Cortex of kidney (tissue), 1 donor: ENCODE measurements at places on chromosomes 2 and 18.

- DNase-seq = no peak
Observed at GRCh38 chr2:94622113-94622618, 249.1 kb upstream of the TEKT4 start.

GRCh38 chr18:9108911-9109310, 6.4 kb downstream of the NDUFV2 start:
- DNase-seq = no peak

DNA sequence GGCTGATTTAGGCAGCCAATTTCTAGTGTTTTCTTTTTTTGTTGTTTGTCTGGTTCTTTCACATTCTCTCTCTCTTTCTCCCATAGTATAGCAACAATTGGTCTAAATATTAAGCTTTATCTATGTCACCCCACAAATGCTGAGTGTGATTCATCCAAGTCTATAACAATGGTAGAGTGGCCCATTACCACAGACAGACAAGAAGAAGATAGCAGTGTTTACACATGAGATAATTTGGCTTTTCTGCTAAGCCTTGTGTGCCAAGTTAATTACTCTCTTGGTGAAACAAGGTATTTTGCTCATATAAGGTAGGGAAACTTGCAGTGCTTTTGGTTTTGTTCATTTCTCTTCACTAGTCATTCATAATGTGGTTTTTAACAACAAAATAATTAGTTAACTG, 166.5 kb downstream of the SLC8A1 start:
- no peak for DNase-seq

- no peak for DNase-seq
Observed at GRCh38 chr2:96397756-96398530, 62.4 kb downstream of the NCAPH start.

- DNase-seq = no peak
Observed at GRCh38 chr18:58522132-58522531, 106.8 kb downstream of the ALPK2 start.

DNA sequence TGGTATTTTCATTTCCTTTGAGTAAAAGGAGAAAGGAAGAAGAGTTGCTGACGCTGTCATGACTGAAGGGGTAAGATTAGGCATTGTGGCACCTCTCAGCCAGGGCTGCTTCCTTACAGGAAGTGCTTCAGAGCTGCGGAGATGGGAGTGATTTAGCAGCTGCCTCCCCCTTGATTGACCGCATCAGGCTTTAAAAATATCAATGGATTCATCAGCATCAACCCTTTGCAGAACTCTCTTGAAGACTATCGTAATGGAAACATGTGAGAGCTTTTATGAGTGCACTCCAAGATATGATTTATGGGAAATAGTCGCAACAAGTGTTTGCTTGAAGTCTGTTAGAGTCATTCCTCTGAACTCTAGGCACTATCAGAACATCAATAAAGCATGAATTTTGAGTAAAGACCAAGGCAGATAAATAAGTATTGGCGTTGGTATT, 141.1 kb downstream of the CSRNP3 start:
- no peak for DNase-seq

DNA sequence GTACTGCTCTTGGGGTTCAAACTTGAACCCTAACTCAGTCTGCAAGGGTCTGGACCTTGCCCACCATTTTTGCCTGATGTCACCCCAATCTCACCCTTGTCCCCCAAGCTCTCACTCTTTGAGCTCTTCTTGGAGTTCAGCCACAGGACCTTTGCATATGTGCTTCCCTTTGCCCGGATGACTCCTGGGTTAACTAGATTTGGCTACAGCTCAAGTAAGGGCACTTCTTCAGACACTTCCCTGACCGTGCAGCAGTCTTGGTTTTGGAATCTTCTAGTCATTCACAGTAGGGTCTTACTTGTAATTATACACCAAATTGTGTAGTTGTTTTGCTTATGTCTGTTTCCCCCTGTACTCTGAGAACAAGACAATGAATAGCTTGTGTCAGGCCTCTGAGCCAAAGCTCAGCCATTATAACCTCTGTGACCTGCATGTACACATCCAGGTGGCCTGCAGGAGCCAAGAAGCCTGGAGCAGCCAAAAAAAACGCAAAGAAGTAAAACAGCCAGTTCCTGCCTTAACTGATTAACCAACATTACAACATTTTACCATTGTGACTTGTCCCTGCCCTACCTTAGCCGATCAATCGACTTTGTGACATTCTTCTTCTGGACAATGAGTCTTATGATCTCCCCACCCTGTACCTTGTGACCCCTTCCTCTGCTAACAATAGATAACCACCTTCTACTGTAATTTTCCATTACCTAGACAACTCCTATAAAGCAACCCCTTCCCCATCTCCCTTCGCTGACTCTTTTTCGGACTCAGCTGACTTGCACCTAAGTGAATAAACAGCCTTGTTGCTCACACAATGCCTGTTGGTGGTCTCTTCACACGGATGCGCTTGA, 1.0 kb upstream of the MOGAT1 start:
- no peak for DNase-seq

GRCh38 chr18:61531182-61531581, 198.0 kb downstream of the CDH20 start:
- DNase-seq = no peak

DNA sequence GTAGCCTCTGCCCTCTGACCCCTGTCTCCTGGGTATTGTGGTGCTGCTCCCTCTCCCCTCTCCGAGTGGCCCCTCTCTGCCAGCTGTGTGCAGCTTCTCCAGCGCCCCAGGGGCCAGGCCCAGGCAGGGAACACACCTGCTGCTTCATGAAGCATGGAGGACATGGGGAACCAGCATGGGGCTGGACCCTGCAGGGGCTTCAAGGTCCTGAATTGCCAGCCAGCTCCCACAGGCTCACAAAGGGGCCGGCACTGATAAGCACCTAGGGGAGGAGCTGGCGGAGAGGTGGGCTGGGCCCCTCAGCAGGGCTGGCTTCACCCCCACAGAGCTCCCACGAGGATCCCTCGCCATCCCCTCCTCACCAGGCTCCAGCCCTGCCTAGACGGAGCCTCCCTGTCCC, 77.4 kb upstream of the GPC1 start:
- DNase-seq = no peak

GRCh38 chr2:10289891-10290290, 12.8 kb upstream of the HPCAL1 start:
- no peak for DNase-seq

DNA sequence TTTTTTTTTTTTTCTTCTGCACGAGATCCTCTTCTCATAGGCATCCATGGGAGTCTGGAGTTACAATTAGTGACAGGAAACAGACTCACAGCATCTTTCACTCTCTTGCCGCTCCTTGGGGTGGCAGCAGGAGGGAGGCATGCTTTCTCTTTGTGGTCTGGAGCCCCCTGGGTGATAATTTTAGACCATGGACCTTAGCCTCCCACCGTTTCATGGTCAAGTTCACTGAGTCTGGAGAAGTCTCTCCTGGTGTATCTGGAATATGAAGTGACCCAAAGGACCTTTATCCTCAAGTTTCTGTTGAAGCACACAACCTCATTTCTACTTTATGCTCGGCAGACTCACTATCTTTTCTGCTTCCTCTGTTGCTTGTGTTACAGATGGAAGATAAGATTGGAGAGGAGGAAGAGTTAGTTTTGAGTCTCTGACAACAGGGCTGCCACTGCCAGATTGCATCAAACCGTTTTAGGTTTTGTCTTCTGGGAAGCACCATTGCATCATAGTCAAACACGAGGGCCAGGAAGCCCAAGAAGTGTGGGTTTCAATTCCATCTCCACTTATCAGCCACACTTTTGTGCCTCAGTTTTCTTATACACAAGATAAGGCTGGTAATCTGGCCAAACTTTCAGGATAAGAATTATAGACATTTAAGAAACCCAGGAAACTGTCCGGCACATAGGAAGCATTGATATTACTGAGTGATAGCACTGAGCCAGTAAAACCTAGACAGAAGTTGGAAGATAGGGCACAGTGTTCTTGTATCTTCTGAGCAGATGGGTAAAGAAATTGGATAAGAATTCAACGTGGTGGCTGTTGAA, 62.3 kb downstream of the ADCYAP1 start:
- no peak for DNase-seq

DNA sequence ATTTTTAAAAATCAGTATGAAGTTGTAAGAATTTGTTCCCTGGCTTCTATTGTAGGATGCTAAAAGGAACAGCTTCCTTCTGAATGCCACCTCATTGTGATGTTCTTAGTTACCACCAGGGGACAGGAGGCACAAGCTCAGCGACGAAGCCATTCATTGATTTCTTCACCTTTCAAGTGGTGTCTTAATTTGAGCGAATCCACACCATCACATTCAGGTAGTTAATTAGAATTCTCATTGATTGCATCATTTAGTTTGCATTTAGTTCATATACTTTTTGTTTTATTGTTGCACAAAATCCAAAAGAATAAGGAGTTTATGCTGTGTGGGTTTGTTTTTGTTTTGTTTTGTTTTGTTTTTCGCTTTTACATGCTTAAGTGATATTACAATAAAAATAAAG, 23.1 kb downstream of the CYP27C1 start:
- no peak for DNase-seq

DNA sequence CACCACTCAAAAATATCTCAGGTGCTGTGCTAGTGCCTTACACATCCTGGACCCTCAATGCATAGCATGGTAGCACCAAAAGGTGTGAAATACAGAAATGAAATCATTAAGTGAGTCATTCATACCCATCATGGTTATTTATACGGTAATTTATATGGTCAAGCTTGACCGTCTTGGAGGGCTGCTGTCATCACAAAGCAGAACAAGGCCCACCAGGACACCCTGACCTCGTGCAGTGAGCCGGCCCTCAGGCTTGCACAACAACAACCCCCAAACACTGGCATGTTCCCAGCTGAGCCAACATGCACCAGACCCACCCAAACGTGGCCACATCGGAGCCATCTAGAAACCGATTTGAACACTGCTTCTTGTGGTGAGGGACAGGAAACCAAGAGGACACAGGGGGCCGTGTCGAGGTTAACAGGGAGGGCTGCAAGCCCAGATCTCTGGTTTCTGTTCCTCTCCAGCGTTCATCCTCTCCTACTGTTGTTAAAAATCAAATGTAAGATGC, 378.5 kb upstream of the ID2 start:
- no peak for DNase-seq

GRCh38 chr2:180955101-180955500, 25.3 kb upstream of the UBE2E3 start:
- no peak for DNase-seq

- DNase-seq = no peak
Observed at GRCh38 chr2:173232956-173233744, 121.5 kb upstream of the CDCA7 start.

DNA sequence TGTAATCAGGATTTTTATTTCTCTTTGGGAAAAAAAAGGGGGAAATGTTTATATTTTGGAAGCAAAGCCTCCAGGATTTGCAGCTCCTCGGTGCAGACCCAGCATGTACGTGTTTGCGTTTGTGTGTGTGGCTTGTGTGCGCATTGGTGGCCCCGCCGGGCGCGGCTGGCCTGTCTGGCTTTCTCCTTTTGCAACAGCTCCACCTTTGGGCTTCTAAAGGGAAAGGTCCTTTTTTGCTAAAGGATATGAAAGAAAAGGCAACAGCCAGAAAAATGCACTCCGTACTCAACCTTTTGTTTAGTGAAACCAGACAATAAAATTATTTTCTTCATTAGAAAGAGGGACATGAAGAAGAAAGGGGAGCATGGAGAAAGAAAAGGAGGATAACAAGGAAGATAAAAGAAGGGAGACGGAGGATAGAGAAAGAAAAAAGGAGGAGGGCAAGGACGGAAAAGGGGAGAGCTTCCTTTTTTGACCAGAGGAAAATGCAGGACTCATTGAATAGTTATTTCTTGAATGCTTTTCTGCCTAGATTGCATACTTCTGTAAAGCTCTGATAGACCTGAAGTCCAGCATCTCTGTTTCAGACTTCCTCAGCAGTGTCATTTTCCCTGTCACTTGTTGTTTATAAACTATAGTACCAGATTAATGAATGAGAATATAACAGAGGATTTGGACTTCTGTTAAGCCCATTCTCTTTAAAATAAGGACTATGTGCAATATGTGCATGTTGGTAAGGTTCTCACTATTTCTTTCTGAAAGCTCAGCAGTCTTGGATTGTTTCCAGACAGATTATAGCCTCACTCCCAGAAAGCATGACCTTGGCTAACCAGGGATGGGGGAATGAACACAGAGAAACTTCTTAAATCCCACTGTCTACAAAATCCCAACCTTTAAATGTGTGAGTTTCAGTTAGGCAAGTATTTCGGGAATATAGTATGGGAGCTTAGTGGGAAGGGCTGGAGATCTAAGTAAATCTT, 563.1 kb upstream of the PIK3C3 start:
- no peak for DNase-seq

GRCh38 chr2:109348671-109349502, 219.9 kb downstream of the SH3RF3 start:
- DNase-seq = no peak

DNA sequence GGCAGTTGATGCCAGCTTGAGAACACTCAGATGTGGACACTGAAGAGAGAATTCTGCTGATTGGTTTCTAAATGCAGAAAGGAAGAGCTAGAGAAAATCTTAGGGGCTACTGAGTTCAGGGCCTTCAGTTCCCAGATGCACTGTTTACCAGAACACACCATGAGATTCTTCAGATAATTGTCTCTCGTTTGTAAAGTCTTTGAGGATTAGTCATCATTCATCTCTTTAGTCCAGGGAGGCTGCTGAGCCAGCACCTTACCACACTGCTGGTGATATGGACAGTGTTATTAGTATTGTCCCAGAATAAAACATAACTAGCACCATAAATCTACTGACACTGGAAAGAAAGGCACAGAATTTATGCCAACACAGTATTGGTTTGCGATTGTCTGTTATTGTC, 690.8 kb upstream of the CELF4 start:
- no peak for DNase-seq
